ENCODE measurements at places on chromosomes 4 and X. TPM values are rescaled to one million over a fixed set of nuclear protein-coding genes. Genes with fewer than 3 reads are reported as not detected.
A peak's percentile ranks its signal among the peaks of the same experiment; 100 is the strongest.

The MAGEA8 gene
- total RNA-seq = not detected

The CT83 gene
- not detected for total RNA-seq

The CHIC2 gene
- total RNA-seq = 8.4 TPM

The C4orf46 gene
- total RNA-seq = 0.86 TPM

The SATL1 gene
- total RNA-seq = not detected

The AMOT gene
- 3.7 TPM for total RNA-seq

DNA sequence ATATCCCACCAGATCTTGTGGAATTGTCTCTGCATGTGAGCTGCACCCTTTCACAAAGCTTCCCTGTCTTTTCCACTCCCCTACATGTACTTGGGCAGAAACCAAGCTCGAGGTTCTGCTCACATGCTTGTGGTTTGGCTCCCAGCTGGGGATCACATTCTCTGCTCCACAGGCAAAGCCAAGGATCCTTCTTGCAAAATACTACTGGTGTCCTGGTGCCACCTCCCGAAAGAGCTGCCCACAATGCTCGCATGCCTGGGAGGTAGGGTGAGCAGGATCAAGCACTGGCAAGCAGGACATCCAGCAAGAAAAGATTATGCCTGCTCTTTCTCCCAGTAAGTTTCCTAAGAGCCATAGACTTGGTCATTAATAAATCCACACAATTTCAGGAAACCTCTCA lies 45.1 kb upstream of the PPARGC1A start:
- DNase-seq = peak; percentile 47

DNA sequence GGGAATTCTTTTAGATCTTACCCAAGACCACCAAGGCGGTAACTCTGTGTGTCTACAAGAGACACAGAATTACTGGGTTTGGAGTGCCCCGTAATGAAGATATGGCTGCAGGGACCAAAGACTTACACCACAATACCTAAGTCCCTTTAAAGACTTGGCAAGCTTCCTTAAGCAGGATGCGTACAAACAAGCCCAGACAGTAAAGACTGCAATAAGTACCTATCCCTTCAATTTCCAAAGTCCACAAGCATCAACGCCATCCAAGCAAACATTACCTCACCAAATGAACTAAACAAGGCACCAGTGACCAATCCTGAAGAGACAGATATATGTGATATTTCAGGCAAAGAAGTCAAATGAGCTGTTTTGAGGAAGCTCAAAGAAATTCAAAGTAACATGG lies 42.3 kb upstream of the RNF128 start:
- no peak for DNase-seq

DNA sequence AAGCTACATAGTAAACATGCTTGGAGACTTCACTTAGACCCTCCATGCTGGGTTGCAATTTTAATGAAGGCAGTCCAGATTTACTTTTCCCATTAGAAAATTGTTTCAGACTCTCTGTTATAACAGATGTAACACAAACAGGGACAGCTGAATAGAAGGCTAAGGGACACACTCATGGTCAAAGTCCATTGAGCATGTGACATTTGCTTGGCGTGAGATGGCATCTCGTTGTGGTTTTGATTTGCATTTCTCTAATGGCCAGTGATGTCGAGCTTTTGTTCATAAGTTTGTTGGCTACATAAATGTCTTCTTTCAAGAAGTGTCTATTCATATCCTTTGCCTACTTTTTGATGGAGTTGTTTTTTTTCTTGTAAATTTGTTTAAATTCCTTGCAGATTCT lies 358.2 kb upstream of the CLNK start:
- no peak for DNase-seq

- no peak for DNase-seq
These were observed 159.6 kb upstream of the KLF3 start for GRCh38 chr4:38504396-38504715.

DNA sequence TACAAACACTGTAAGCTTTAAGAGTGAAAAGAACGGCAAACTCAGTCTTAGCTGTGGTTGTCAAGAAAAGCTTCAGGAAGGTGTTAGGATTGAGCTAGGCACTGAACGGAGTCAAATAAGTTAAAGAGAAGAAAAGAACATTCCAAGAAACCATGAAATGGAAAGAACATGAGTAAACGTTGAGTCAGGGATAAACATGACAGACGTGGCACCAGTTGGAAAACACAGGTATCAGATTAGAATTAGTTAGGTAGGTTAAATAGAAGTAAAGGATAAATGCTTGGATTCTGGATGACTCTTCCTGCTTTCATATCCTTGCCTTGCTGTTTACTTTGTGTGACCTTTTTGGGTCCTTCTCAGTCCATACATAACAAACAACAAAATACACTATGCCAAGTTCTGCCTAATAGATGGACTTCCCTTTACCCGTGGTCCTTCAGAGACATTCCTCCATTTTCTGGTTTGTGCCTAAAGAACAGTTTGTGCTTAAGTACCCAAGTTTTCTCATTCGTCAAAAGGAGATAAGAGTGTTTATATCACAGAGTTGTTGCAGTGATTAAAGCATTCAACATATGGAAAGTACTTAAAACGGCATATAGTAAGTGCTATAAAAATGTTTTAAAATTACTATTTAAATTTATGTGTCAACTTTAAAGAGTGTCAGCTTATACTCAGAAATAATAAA lies 446.9 kb downstream of the TMA16 start:
- DNase-seq = no peak

GRCh38 chrX:48022738-48023137 lies 15.9 kb downstream of the SPACA5 start:
- DNase-seq = no peak

DNA sequence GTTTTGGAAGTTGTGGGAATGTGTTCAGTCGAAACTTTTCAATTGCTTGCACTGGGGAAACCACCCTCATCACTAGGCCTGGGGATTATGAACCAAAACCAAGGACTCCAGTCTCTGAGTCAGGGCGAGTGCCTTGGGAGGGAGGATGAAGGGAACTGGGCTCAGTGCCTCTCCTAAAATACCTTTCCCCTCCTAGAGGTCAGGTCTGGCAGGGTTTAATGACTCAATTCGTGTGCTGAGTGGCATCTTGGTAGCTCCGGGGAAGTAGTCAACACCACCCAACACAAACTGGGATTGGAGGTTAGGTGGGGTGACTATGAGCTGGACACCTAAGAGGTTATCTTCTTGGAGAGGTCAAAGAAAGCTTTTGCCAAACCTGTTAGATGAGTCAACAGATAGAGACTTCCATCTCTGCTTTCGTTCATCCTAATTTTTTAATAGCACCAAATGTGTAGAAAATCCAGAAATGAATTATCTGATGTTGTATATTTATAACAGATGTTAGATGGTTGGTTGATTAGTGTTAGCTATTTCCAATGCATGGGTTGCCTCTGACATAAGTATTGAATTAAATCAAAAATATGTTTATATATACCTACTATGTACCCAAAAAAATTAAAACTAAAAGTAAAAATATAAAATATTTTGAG lies 202.8 kb downstream of the SHROOM3 start:
- DNase-seq = no peak

- peak; percentile 49 for DNase-seq
These were observed 142.0 kb upstream of the NUDT6 start for GRCh38 chr4:123064390-123064789.
